ENCODE measurements at places on chromosomes 6 and 20.

GRCh38 chr6:5729813-5730517, 276.8 kb downstream of the NRN1 start:
- no peak for DNase-seq

DNA sequence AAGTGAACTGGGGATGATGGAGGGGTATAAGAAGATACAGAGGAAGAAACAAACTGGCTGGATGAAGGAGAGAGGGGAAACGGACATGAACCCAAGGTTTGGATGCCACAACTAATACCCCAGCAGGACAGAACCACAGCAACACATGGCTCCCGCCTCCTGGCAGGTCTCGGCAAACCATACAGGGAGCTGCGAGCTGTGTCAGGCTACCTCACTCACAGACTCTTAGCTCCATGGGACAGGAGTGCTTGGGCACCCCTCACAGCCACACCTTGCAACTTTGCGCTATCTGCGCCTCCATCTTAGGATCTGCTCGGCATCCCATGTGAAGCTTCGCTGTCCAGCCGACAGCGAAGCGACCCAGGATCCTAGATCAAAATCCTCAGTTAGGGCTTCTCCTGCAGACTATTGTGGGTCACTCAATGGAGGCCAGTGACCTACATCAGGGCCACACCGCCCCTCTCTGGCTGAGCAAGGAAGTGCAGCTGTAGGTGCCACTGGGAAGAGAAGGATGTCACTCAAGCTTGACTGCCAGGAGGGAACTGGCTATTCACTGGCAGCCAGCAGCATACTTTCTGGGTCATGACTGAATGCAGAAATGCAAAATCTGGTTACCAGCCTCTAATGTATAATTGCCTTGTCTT, 174.4 kb upstream of the RIN2 start:
- peak; percentile 4 for DNase-seq

GRCh38 chr20:63734946-63735858, 1.3 kb upstream of the LIME1 start:
- DNase-seq, result no peak

DNA sequence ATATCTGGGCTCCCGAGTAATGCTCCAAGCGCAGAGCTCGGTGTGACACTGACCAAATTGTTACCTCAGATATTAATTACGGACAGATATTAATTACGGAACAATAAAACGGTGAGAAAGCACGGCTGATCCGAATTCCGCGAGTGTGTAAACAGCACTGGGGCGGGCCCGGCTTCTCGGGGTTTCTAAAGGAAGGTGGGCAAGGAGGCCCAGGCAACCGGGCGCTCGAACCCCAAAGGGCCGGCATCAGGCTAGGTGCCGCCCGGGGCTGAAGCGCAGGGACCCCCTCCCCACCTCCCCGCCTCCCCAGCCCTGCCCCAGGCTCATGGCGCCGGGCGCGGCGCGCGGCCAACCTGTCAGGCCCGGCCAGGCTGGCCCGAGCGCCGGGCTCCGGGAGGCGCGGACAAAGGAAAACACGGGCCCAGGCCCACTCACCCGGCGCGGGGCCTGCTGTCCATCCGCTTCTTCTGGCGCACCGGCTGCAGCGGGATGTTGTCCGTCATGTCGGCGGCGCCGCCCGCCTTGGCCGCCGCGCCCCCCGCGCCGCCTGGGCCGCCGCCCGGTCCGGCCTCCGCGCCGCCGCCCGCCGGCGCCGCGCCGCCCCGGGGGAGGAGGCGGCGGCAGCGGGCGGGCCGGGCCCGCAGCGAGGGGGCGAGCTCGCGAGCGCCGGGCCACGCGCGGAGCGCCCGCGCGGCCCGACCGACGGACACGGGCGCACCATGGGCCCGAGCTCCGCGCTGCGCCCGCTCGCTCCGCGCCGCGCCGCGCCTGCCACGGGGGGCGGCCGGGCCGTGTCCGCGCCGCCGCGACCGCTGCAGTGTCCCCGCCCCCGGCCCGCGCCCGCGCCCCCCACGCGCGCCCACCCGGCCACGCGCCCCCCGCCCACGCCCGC, at the start of gene ATP9A:
ATP9A (minus strand) TSS at position 524 of the 892 bp plus-strand sequence; CDS start at position 503, 21 bp downstream.
- no peak for DNase-seq

- no peak for DNase-seq
These were observed 29.6 kb downstream of the QKI start for GRCh38 chr6:163444077-163444476.

DNA sequence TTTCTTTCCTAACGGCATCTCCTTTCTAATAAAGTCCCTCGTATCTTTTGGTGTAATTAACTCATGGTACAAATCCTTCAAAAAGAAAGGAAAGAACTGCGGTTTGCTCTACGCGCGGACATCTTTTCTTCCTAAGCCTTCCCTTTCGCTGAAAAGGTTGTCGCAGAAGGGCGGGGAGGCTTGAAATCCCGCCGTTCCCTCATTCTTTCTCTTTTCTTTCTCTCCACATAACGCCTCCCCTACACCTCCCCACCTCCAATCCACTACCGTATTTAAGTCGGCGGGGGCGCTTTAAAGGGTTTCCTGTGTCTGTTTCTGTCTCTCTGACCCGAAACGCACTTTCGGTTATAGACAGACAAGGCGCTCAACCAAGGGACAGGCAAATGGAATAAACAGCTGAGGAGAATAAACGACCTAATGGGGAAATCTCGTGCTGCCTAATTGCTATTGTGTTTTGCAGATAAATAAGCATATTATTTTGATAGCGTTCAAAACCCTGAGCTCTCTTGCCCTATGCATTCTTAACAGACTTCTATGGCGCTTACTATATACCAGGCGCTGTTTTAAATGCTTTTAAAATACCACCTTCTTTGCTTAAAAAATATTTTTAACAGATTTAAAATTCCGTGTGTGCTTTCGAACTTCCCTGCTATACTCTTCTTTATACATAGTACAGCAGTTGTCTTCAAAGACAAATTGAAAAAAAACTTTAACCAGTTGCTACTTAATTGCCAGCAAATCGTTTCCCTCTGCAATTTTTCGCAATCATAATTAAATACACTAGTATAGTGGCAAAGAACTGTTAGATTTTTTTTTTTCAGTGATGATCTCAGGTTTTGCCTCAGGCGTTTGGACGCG, 2.5 kb upstream of the HEY2 start:
- DNase-seq, result no peak

GRCh38 chr6:109874621-109875020, 103.5 kb upstream of the GPR6 start:
- DNase-seq, result no peak

DNA sequence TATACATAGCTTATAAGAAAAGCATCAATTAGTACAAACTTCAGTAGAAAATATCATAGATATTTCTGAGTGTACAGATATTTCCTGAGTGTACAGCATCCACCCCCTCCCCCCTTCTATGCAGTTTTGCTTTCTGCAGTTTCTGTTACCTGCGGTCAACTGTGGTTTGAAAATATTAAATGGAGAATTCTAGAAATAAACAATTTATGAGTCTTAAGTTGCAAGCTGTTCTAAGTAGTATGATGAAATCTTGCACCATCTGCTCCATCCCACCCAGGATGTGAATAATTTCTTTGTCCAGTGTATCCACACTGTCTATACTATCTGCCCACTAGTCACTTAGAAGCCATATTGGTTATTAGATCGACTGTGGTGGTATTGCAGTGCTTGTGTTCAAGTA, 15.8 kb upstream of the GPR63 start:
- no peak for DNase-seq

DNA sequence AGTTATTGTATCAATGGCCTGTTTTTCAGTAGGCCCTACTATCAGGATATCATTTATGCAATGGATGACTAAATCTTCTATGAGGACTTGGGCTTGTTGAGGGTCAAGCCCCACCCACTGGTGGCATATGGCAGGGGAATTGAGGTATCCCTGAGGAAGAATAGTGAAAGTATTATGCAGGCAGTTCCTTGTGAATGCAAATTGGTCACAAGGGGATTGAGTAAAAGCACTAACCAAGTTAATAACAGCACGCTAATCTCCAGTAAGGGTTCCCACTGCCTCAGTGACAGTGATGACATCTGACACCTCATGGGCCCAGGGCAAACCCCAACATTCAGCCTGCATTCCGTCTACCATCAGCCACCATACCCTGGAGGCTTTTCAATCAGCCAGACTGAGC, 14.9 kb downstream of the BPIFA1 start:
- no peak for DNase-seq

DNA sequence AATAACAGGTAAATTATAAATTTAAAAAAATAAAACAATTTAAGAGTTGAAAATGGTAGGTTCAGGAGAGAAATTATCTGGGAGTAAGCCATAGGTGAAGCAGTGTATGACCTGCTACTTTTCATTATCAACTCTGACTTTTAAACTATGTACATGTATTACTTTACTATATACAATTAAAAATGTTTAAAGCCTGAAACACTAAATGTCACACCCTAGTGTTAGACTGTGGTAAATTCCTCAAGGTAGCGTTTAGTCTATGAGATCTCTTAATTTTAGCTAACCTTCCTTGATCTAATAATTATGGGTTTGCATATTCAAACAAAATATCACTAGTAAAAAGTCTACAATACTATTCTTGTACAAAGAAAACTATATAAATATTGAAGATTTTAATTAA, 22.3 kb upstream of the TBC1D32 start:
- DNase-seq, result no peak

GRCh38 chr20:8301655-8302054, 169.6 kb downstream of the PLCB1 start:
- no peak for DNase-seq

DNA sequence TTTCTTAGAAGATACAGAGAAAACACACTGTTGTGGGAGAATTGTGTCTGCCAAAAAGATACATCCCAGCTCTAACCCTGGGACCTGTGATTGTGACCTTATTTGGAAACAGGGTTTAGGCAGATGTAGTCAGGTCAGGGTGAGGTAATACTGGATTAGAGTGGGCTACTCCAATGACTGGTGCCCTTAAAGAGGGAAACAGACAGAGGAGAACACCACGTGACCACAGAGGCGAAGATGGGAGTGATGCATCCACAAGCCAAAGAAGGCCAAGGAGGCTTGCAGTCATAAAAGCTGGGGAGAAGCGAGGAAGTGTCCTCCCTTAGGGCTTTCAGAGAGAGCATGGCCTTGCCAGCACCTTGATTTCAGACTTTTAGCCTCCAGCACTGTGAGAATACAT, 35.6 kb downstream of the SLC52A3 start:
- DNase-seq, result no peak

DNA sequence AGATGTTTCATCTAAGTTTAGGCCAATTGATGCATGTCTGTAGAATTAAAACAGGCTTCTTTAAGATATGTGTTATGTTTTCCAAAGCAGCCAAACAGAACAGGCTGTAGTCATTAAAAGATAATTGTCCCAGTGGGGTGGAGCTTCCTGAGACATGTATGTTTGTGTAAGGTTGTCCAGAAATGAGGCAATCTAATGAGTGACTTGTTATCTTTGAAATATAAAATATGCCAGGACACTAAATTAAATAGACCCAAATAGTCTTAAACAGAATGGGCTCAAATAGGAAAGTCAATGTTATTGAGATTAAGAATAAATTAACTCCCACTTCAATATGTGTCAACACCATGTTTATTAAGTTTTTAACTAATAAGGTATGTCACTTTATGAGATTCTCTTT, 204.7 kb upstream of the RNF217 start:
- DNase-seq, result no peak

DNA sequence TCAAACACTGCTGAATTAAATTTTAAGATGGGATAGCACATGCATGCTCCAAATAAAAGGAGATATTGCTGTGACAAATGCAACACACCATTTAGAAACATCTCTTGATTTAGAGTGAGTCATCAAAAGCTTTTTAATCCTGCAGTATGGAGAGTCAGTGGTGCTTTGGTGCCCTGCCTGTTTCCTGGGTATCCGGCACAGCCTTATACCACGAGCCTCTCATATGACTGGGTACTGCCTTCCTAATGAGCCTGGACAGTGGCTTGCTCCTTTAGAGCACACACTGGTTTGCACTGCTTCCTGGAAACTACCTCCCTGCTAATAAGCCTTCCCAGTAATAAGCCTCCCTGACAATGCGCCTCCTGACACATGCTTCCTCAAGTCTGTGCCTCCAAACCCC, 65.3 kb upstream of the KCNK16 start:
- no peak for DNase-seq

GRCh38 chr20:45347936-45348778, at the start of gene SDC4:
TSS of gene SDC4 (minus strand) at chr20:45348424. CDS start at chr20:45348384, 40 bp downstream.
- no peak for DNase-seq

- DNase-seq, result peak; percentile 39
These were observed 252.9 kb upstream of the MAN1A1 start for GRCh38 chr6:119602215-119603178.

DNA sequence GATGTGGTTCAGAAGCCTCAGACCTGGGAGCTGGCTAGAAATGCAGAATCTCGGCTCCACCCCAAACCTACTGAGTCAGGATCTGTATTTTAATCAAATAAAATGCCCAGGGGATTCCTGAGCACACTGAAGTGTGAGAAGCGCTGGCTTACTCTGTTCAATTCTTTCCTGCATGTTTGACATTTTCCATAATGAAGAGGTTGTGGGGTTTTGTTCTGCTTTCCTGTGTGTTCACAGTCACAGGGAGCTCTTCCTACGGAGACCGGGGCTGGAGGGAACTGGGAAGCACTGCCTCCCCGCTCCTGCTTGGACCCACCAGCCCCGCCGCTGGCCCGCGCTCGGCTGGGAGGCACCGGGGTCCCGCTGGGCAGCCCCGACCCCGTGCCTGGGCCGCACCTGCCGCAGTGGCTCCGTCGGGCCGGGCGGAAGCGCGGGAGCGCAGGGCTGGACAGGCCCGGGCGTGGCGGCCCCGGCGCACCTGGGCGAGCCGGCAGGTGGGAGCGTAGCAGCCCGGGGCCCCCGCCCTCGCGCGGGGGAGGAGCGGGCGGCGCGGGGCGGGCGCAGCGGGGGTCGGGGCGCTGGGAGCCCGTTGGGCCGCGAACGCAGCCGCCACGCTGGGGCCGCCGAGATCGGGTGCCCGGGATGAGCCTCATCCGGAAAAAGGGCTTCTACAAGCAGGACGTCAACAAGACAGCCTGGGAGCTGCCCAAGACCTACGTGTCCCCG, at the start of gene MAPK13:
MAPK13 (plus strand) TSS at position 573 of the 726 bp plus-strand sequence; CDS start at position 643, 70 bp downstream.
- DNase-seq, result no peak

DNA sequence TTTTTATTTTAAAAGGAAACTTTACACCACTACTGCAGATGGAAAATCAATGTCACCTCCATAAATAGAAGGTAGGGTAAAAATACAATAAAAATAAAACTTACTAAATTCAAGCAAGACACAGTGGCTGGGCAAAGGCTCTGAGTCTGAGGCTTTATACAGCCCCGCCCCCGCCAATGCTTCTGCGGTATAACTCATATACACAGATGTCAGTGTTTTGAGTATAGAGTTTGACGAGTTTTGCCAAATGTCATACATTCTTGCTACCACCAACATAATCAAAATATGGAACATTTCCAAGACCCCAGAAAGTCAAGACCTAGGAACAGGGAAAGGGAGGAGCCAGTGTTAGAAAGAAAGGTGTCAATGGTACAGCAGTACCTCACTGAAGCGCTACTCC, 12.8 kb downstream of the NFATC2 start:
- DNase-seq, result no peak

DNA sequence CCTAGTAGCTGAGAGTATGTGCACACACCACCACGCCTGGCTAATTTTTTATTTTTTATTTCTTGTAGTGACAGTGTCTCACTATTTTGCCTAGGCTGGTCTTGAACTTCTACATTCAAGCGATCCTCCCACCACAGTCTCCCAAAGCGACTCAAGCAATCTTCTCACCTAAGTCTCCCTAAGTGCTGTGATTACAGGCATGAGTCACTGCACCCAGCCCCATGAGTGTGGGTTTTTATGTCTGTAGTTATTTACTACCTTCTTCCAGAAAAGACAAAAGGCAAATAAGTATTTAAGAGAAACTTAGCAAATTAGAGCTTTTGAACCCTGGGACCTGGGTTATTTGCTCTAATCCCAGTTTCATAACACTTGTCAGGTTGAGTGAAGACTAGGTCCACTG, 92.3 kb upstream of the HCRTR2 start:
- no peak for DNase-seq

GRCh38 chr20:17520583-17520982, 10.6 kb downstream of the BFSP1 start:
- DNase-seq, result no peak
